ENCODE measurements at places on chromosomes 3 and 15.
A peak's percentile ranks its signal among the peaks of the same experiment; 100 is the strongest.

DNA sequence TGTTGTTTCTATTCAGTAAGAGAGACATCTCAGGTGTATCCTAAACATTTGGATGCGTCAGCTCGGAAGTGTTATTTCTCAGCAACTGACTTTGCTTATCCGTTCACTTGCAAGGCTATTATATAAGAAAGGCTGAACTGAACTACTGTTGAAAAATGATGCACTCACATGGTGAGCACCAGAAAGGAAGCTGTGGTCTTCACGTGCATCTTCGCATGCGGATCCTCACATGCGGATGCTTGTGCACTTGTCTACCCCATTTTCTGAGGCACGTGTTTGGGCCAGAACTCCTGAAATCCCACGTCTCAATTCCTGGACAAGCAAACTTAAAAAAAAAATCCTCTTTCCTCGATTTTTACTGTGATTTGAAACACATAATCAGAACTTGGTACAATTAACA lies 63.2 kb downstream of the PDZRN3 start:
- no peak for DNase-seq

- DNase-seq: no peak
Observed at GRCh38 chr3:195838714-195839113, 27.0 kb upstream of the MUC4 start.

DNA sequence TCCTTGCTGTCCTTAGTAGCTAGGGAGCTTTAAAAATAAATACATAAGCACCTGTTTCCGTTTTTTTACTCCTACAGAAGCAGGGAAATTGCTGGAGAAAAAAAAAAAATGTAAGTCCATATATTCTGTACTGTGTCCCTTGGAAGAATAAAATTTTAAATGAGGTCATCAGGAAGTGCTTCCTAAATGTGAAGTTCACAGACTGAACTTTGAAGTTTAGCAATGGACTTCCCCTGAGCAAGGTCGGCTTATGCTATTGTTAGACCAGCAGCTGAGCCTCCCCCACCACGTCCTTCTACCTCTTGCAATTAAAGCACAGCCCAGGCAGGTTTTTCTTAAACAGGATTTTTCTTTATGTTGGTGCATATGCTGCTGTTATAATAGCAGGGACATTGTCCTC lies 26.3 kb downstream of the LIPC start:
- no peak for DNase-seq

- DNase-seq: no peak
Observed at GRCh38 chr3:171604370-171604769, 144.2 kb upstream of the TNIK start.

DNA sequence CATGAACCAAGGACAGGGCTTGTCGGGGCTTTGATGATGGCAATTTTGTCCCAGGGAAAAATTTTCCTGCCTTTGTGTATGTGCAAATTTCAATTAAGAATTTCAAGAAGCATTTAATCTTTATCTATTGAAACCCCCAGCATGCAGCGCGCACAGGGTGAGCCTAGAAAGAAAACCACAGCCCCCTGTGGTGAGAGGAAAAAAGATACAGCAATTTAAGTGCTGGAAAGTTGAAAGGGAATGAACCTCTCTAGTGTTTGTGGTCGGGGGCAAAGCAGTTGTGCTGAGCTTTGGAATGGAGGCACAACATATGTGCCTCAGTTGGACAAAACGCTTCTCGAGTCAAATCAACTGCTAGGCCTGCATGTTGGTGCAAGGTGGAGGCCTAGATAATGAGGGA lies 111.8 kb upstream of the C15orf61 start:
- no peak for DNase-seq

DNA sequence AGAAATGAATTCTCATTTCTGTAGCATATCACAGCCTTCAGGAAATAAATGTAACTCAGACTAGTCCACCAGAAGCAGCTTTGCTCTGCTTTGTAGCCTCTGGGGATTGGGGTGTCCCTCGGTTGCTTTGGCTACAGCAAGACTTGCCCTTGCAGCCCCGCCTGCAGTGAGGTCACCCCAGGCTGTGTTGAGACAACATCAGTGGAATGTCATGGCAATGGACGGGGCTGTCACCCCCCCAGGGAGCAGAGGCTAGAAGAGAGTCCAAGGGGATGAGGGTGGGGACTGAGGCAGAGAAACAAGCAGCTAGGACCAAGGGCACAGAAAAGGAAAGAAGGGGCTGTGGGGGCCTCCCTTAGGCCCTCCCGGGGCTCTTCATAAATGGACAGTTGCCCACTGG lies 854 bp downstream of the CLEC3B start:
- no peak for DNase-seq

- DNase-seq: no peak
Observed at GRCh38 chr15:48478581-48478980, 147.4 kb downstream of the DUT start.

DNA sequence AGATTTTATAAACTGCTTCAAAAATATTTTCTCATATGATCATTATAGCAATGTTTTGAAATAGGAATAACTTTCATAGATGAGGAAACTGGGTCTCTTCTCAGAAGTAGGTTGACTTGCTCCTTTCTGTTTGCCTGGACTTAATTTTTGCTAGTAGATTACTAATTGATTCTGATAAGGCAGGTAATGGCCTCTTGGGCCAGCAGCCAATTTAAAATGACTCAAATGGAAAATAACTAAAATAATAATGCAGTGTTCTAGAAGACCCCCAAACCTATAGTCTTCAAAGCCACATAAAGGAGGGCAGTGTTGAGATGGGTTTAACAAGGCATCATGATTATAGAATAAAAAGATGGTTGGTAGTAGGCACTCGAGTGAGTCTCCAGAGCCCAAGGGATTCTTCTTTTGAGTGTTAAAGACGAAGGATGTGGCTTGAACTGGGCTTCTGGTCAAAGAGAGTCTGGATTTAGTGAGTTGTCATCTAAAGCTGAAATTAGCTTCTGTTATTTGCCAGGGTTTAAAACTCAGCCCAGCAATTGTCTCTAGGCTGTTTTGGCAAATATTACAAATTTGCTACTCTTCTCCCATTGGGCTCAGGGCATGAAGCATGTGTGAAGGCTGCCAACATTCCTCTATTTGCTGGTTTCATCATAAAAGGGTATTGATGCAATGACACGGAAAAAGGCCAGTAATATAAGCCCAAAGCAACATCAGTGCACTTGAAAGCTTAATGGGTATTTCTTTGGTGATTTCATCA lies 297.1 kb upstream of the MEIS2 start:
- no peak for DNase-seq

DNA sequence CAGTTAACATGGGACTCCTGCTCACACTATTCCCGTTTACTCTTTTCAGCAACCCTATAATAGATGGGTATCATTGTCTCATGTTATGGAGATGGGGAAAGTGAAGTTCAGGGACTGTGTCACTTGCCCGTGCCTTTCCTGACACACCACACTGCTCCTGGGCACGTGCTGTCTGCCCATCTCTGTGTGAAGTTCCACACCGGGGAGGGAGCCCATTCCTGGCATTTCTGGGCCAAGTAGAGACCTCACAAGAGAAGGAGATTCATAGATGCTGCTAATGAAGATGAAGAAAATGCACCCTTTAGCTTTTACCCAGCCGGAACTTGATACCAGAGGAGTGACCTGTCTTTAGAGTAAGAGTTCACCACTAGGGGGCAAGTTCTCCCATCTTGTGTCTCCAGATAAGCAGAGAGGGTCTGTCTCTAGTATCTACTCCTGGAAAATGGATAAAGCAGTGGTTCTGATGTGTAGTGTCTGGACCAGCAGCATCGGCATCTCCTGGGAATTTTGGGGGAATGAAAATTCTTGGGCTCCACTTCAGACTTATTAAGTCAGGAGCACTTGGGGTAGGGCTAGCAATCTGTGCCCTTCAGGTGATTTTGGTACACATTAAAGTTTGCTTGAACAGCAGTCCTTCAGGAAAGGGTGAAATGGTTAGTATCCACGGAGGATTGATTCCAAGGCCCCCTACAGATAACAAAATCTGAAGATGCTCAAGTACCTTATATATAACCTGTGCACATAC lies 2.0 kb upstream of the TOPBP1 start:
- peak; percentile 81 for DNase-seq

DNA sequence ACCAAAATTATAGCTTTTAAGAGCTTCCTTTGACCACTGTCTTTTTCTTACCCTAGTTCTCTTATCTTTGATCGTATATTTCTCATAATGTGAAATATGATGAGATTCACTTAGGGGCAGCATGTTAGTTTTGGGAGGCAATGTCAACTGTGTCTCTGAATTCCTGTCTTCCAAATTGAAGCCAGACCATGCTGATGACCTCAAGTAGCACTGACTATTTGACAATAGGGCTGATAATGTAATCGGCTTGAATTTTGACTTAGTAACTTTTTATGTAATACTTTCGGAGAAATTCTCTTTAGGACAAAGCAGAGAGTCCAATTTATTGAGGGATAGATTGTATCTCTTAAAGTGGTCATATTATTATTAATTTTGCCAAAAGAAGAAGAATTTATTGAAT lies 295.4 kb upstream of the TPRG1 start:
- no peak for DNase-seq

GRCh38 chr3:196240424-196240823 lies 24.1 kb downstream of the SLC51A start:
- no peak for DNase-seq

DNA sequence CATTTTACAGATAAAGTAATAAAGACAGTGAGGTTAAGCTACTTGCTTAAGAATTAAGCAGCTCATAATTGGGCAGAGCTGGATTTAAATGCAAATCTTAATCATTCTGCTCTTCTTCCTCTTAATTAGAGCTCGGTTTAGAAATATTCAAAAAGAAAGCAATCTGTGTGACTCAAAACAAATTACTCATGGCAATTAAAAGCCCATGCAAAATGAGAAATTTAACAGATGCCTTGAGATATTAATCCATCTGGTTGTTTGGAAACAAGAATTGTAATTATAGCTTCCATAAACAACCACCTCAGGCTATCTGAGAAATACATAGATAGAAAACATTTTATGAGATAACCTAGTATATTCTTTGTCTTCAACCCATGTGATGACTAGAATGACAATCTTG lies 44.2 kb upstream of the DCBLD2 start:
- DNase-seq: no peak

DNA sequence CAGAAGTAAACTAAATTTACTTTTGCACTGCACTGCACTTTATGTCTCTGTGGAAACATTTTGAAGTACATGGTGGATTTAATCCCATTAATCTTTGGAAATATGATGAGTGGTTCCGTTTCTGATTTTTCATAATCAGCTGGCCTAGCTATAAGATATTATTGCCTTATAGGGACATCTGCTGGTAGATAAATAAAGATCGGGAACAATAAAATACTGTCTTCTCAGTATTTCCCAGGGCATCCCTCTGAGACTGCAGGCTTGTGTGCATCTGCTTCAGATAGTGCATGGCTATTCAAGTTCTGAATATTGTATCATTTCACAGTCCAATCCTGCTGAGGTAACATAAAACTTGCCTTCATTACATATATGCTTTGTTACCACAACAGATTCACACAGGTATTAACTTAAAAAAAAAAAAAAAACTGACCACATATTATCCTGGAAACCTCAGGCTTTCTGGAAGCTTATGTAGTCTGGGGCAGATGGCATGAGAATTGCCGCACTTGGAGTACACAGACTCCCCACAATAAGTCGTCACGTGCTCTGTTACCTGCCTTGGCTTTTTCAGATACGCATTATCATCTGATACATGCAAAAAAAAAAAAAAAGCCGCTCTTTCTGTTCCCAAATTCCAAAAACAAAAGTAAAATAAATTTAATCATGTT lies 330.8 kb upstream of the AGTR1 start:
- no peak for DNase-seq

DNA sequence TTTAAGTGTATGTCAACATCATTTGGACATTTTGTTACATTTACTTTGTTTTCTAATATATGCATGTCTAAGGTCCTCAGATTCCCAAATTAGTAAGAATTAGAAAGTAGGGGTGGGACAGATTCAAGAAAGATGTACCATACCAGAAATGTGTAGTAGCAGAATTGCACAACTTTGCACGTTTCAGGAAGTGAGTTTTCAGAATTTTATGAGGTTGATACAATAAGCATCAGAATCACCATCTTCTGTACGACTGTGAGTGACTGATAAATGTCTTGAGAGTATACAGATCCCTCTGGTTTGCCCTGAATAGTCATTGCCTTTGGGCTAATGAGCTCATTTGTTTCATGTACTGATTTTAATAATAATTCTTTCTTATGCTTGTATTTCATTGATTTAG lies 9.3 kb downstream of the ARIH2 start:
- no peak for DNase-seq

DNA sequence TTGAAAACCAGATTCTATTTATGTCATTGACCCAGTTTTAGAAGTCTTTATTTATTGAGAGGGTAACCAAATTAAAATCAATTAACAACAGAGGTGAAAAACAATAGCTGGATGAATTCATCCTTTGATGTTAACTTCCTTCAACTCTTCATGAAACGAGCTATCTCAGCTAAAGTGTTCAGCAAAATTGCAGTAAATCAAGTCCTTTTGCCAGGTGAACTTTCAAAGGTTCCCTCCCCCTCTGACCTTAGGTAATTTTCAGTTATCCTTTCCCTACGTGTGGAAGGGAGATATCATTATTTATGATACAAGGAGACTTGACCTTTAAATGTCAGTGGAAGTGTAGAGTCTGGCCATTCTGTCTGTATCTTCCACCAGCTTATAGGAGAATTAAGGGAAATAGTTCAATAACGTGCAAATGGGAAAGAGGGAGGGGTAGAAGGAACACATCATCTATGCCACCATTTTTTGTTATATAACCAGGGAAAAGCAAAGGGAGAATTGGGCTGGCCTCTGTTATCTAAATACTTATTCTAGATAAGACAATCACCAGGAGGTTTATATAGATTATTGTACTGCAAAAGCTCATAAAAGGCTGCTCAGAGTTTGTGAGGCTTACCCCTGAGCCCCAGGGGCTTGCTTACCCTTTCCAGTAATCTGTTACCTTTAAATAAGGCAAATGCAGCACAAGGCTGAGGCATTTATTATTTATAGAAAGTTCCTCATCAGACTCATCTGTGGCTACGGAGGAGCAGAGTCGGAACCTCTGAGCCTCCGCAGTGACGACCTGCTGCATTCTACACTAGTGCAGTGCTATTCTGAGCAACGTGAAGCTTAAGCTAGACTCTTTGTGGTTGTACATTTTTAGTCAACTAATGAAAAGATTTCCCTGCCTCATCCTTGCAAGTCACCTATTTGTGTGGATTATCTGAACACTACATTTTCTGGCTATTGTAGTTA lies 97.7 kb upstream of the ZBED2 start:
- no peak for DNase-seq

DNA sequence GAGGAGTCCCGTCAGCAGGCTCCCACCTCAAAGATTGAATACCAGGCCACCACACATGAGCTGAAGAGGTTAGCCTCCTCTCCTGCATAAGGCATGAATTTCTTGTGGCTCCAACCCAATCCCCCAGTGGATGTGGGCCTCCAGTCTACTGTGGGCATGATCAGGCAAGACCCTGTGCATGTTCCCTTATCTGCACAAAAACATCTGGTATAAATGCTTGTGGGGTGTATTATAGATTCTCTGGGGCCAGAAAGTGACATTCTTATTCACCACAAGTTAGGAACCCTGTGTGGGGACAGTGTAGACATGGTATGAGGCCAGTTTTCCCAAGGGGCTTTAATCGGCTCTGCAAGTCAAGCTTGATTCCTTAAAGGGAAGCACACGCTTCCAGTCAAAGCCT lies 18.2 kb upstream of the UBP1 start:
- DNase-seq: peak; percentile 48
